ENCODE measurements at places on chromosomes 12 and 14. TPM values are rescaled to one million over a fixed set of nuclear protein-coding genes. Genes with fewer than 3 reads are reported as not detected.

GRCh38 chr14:30114051-30114450, 186.4 kb upstream of the PRKD1 start:
- no peak for DNase-seq

GRCh38 chr12:114982760-114983159, 298.8 kb upstream of the TBX3 start:
- no peak for DNase-seq

DNA sequence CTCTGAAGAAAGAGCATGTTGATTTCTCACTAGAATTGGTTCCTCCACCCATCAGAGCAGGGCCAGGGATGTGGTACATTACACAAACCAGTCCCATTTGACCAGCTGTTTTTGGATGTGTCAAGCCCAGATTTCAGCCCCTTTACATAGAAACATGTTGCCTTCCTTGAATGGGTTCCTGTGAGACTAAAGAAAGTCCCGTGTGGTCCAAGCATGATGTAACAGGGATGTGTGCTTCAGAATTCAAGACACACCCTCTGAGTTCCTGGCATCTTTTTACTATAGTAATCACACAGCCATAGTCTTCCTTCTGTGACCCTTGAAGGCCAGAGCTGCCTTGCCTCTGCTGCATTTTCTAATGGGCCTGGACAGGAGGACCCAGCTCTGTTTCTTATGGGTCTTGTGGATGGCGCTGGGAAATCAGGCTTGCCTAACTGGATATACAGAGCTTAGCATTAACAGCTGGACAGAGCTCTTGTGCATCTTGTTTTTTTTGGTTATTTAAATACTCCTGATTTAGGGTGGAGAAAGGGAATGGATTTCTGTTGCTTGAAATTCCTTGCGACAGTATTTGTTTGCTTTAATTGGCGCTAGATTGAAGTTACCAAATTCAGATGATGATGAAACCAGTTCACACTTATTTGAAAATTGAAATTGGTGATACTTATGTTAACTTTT, 341.0 kb downstream of the ZFP36L1 start:
- DNase-seq, result no peak

GRCh38 chr12:107649661-107650061, 35.9 kb upstream of the PWP1 start:
- no peak for DNase-seq

GRCh38 chr12:52010152-52010622, 3.4 kb downstream of the TAMALIN start:
- no peak for DNase-seq

DNA sequence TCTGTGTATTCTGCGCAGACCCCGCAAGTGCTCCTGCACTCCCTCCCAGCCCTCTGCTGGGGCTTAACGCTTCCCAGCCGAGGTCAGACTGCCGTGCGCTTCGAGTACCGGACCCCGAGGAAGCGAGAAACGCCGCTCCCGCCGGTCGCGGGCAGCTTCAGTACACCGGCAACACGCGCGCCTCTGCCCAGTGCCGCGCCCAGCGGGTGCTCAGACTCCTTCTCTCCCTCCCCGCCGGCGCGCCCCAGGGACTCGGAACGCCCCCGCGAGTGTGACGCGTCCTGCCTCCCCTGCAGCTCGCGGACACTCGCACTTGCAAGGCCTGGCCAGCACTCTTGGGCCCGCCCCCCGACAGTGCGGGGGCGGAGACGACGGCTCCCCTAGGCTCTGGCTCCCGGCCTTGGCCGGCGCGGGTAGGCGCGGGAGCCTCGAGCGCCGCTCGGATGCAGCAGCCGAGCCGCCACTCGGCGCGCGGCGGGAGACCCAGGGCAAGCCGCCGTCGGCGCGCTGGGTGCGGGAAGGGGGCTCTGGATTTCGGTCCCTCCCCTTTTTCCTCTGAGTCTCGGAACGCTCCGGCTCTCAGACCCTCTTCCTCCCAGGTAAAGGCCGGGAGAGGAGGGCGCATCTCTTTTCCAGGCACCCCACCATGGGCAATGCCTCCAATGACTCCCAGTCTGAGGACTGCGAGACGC, at the start of gene PTGER2:
PTGER2 (plus strand) TSS at position 410 of the 692 bp plus-strand sequence; CDS start at position 647, 237 bp downstream.
- DNase-seq, result peak; percentile 71

- no peak for DNase-seq
These were observed 15.1 kb downstream of the ADIPOR2 start for GRCh38 chr12:1705774-1706631.

DNA sequence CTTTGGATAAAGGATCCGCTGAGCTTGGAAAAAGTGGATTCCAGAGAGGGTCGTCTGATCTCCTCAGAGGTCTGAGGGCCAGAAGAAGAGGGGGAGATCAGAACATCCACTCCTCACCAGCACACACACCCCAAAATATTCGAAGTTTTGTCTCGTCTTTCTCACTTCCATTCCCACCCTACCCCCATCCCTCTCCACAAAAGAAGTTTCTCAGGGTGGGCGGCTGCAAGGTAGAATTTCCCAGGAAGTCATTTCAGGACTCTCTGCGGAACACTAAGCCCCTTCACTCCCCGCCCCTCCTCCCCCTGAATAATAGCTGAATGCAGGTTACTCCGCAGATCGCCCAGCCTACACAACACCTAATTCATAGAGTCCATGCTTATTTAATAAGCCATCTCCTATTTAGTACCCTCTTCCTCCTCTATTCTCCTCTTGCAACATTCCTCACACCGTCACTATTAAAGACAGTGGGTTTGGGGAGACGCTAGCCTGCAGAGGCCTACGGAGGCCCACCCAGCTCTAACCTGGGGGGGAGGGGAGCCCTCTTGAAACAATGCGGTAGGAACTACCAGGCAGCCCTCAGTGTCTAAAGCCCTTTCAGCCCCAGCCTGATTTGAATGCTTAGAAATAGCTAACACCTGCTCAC, 649 bp upstream of the SALL2 start:
- DNase-seq, result no peak

DNA sequence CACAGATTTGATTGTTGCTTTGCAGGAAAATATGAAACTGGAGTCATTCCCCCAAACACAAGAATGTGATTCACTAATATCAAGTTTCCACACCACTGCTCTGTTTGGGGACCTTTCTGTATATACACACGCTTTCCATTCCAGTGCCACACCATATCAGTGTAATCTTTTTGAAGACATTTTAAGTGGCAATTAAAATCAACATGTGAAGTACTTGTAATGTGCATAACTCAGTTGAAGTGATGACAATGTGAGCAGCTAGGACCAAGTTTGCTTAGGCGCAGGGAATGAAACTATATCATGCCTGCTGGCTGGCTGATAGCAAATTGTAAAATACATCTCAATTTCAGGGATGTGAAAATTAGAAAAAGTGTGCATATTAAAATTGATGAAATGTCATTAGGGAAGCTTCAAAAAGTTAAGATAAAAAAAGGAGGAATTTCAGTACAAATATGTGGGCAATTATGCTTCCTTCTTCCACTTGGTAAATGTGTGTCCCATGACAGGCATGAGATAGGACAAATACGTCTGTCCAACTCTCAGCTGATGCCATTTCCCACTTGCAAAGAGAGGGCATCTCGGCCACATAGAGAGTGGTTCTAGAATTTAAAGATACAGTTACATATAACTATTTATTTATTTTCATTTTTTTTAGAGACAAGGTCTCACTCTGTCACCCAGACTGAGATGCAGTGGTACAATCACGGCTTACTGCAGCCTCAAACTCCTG, 43.7 kb downstream of the HSPB8 start:
- DNase-seq, result no peak

- DNase-seq, result no peak
These were observed 44.7 kb downstream of the CCDC88C start for GRCh38 chr14:91372671-91373495.

GRCh38 chr14:73027546-73027945, 640 bp upstream of the ZFYVE1 start:
- DNase-seq, result no peak

DNA sequence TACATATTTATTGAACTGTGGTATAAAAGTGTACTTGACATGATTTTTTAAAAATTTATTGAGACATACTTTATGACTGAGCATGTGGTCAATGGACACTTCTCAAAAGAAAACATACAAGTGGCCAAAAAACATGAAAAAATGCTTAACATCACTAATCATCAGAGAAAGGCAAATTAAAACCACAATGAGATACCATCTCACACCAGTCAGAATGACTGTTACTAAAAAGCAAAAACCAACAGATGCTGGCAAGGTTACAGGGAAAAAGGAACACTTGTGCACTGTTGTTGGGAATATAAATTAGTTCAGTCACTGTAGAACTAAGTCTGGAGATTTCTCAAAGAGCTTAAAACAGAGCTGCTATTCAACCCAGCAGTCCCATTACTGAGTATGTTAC, 1177.6 kb downstream of the GALC start:
- no peak for DNase-seq

DNA sequence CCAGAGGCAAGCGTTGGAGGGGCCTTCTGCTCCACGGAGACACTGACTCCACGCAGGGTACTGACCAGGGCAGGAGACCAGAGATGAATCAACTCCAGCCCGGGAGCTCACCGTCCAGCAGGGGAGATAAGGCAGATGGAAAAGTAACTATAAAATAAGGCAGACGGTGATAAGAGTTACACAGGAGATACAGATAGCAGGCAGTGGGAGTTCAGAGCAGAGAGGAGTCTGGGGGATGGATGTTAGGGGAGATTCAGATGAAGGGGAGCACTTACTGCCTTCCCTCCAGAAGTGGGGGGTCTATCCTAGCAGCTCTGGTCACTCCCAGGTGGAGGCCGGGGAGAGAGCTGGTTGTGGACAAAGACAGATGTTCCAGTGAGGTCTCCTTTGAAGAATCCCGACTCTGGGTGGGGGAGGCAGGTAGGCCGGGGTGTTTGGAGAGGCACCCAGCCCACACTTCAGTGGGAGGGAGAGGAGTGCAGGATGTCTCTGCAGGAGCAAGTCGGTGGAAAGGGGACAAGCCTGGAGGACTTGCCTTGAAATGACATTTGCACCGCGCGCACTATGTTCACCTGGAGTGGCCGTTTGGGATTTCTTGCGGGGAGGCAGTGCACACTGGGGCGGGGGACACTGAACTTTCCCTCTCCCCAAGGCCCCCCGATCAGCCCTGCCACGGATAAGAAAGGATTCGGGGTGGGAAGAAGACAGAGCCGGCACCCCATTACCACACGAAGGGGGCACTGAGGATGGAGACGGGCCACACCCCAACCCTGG, 1.2 kb downstream of the PITPNM2 start:
- DNase-seq, result no peak

DNA sequence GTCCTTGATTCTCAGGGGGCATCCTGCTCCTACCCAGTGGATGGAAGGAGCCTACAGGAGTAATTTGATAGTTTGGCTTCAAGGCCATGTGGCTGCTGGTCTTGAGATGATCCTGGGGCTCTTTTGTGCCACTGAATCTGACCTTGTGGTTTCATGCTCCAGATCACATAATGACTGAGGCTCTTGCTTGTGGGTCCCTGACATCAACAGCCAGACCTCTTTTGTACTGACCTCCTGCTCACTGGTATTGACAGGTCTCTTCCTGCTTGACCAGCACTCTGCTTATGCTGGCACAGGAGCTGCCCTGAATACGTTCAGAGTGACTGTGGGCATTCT, 23.2 kb upstream of the JPH4 start:
- no peak for DNase-seq

GRCh38 chr12:56333197-56333678, 562 bp downstream of the PAN2 start:
- DNase-seq, result no peak

- DNase-seq, result no peak
These were observed 126.0 kb upstream of the FKBP4 start for GRCh38 chr12:2668816-2669215.

- no peak for DNase-seq
These were observed 64.9 kb downstream of the SPRING1 start for GRCh38 chr12:116672842-116673516.

- DNase-seq, result peak; percentile 41
These were observed 1.1 kb downstream of the ARHGAP5 start for GRCh38 chr14:32078023-32078857.

DNA sequence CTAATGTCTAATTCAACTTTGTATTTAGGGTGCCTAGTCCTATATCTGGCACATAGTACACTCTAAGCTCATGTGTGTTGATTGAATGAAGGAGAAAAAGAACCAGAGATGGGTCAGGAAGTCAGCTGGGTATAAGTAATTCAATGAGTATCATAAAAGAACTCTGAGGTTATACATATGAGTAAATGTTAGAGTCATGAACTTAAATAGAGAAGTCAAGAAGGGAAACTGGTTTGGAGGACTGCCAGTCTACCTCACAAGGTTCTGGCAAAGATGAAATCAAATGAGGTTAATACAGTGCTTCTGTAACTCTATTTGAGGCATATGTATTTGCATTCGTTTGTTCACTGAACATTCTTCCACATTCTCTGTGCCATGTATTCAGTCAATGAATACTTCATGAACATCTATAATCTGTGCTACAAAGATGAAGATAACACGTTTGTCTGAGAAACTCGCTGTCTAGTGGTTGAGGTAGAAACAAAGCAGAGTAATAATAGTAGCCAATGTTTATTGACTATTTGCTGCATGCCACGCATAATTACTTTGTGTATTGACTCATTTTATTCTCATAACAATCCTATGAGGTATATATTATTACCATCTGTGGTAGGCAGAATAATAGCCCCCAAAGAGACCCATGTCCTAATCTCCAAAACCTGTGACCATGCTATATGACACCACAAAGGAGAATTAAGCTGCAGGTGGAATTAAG, 88.9 kb downstream of the PTGER2 start:
- no peak for DNase-seq

- DNase-seq, result no peak
These were observed 11.8 kb downstream of the FOXG1 start for GRCh38 chr14:28778138-28779117.

Gene CNTN1
- total RNA-seq, result 1.4 TPM

Gene LRTM2
- total RNA-seq, result not detected

Gene SGPP1
- total RNA-seq, result 10.8 TPM

Gene REM2
- not detected for total RNA-seq

Gene PDZRN4
- not detected for total RNA-seq

Gene ABCC9
- 14.3 TPM for total RNA-seq

Gene KRT71
- total RNA-seq, result not detected

Gene KLRK1
- total RNA-seq, result 0.60 TPM

Gene METTL1
- total RNA-seq, result 11.5 TPM

Gene SPIC
- not detected for total RNA-seq

Gene CEP170B
- total RNA-seq, result 19.7 TPM

Gene SLCO1A2
- total RNA-seq, result 0.34 TPM

Gene MTRFR
- total RNA-seq, result 7.5 TPM

Gene PIWIL1
- total RNA-seq, result not detected

Gene ACVRL1
- 8.4 TPM for total RNA-seq

Gene DNAI7
- total RNA-seq, result 0.63 TPM

All from pancreas (tissue), 10 donors.